ENCODE measurements at places on chromosomes 4 and X.
A peak's percentile ranks its signal among the peaks of the same experiment; 100 is the strongest.

DNA sequence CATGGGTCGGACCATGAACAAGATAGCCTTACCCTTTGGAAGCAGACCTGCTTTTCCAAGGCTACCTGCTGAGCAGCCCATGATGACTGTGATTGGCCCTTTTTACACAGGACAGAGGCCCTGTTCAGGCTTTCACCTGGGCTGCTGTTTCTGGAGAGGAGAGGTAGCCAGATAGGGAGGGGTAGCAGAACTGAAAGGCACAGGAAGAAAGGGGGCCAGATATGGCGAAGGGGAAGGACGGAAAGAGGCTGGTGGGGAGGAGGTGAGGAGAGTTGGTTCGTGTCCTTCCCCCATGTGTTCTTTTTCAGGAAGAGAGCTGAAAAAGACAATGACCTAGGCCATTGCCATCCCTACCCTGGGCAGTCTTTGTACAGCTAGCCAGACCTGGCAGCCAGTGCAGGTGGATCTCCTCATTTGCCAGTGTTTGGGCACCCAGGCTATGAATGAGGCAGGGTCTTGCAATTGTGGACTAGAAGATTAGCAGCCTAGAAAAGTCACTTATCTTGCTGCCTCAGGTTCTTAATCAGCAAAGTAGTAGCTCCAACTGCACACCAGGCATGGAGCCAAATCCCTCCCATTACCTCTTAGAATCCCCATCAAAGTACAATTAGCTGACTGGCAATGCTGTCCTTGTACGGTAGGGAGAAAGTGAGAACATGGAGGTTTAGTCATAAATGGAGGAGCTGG, 139.6 kb downstream of the AMMECR1 start:
- DNase-seq = no peak

GRCh38 chr4:153724606-153725005, 35.2 kb downstream of the RNF175 start:
- no peak for DNase-seq

DNA sequence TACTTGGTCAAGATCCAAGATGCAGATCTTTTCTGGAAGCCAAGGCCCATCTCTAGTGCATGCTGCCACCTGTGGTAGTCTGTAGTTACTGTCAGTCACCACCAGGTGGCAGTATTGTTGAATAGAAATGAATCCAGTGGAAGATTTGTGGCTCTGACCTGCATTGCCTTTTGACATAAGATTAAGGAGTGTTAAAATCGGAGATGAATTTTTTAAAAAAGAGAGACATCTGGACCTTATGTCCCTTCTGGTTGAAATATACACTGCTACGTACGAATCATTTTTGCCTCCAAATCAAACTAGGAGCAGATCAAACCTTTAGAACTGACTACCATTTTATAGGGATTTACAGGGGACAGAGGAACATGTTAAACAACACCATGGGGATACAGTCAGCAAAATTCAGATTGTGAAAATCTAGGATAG, 46.9 kb upstream of the RHOH start:
- peak; percentile 73 for DNase-seq

- DNase-seq = no peak
Observed at GRCh38 chr4:170697845-170698244, 608.1 kb upstream of the AADAT start.

- no peak for DNase-seq
Observed at GRCh38 chr4:89823416-89823815, 13.5 kb downstream of the SNCA start.

- no peak for DNase-seq
Observed at GRCh38 chrX:73068467-73069364, 10.6 kb downstream of the PABPC1L2A start.

GRCh38 chr4:5040856-5041620, 10.2 kb upstream of the STK32B start:
- DNase-seq = no peak

GRCh38 chr4:1792832-1793495, at the start of gene FGFR3:
TSS of gene FGFR3 (plus strand) at chr4:1793293. CDS start at chr4:1793935, 642 bp downstream.
- peak; percentile 66 for DNase-seq

DNA sequence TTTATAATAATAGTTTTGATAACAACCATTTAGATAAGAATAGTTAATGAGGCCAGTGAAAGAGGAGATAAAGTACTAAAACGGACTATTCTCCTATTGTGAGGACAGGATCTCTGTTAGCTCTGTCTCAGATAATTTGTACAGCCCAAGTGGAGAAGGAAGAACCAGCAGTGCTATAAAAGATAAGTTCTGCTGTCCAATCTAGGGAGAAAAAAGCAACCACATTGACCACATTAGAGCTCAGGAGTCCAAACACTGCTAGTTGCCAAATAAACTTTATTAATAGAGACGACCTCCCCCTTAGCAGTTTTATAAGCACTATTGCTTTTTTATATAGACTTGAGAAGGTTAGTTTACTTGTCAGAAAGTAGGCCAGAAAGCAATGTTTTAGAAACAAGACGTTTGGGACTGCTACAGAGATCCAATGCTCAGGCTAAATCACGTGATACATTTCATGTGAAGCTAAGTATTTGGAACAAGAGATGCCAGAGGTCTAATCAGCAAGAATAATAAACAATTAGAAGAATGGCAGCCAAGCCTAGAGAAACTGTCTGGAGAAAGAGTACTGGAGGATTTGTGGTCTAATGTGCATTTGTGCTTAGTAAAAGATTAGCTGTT, 15.9 kb downstream of the IL15 start:
- DNase-seq = no peak

DNA sequence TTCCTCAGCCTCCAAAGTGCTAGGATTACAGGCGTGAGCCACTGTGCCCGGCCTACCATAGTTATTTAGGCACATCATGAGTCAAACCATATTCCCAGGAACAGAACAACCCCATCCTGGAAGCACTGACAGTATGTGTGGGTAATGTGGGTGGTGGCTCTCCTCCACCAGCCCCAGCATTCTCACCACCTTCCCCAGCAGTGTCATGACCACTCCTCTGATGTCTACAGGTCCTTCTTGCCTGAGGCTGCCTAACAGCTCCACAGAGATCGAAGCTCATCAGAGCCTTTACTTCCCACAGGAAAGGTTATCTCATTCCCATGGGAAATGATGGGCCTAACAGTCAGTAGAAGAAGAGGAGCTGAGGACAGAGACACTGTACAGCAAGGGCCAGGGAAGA, 129.5 kb upstream of the GPC4 start:
- DNase-seq = no peak

GRCh38 chrX:108165383-108166111, 74.0 kb downstream of the ATG4A start:
- DNase-seq = peak; percentile 10

- no peak for DNase-seq
Observed at GRCh38 chr4:140856621-140857062, 100.5 kb upstream of the TBC1D9 start.

DNA sequence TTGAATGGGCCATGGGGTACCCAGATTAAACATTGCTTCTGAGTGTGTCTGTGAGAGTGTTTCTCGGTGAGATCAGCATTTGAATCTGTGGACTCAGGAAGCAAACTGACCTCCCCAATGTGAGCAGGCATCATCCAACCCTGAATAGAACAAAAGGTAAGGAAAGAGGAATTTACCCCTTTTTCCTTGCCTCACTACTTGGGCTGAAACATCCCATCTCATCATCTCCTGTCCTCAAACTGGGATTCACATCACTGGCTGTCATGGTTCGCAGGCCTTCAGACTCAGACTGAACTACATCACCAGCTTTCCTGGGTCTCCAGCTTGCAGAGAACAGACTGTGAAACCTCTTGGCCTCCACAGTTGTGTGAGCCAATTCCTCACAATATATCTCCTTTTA, 47.1 kb downstream of the TEC start:
- DNase-seq = no peak

DNA sequence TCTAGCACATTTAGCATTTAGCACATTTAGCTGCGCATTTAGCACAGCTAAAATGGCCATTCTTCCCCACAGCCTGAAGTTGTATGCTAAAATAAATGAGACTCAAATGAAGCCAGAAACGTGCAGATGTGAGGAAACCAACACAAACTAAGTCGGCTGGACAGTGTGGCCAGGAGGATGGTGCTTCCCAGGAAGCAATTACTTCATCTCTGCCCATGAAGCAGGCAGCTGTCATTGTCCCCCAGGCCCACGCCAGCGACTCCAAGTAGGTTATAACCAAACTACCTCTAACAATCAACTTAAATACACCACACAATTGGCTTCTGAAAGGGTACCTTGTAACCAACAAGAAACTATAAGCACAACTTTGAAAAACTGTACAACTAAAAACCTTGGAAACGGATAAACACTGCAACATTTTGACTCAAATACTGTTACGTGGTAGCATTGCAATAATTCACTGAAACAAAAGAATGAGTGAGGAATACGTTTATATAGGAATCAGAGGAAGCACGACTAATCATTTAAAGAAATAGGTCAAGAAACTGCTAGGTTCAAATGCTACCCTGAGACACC, 39.2 kb downstream of the AFAP1 start:
- no peak for DNase-seq

GRCh38 chr4:145847764-145848163, 90.9 kb downstream of the ZNF827 start:
- DNase-seq = no peak

DNA sequence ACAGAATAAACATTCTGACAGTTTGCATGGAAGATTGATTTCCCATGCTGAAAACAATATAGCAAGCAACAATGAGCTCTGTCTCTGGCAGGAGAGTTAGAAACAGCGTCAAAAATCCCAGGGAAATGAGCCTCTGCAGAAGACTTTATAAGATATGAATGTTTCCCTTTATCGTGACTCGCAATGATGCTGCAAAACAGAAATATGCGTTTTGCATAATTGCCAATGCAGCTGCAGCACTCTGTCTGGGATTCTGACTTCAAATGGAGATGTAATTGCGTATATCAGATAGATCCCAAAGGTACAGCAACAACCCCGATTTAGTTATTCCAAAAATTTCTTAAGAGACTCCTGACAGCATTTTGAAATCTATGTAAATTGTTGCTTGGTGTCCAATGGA, 702.4 kb upstream of the EPHA5 start:
- DNase-seq = no peak

DNA sequence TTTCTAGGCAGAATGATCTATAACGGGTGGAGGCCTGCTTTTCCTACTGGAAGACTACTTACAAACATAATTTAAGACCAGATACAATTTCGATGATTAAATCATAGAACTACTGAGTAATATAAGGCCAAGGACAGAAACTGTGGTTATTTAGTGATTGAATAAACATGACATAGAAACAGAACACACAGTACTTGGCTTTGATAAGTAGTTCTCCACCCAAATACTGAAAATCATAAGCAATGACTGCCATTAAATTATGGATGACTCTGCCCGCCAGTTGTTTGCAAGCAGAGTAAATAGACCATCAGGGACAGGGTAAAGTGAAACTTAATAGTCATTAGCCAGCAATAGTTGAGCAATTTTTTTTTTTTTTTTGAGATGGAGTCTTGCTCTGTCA, 17.2 kb upstream of the SMIM14 start:
- DNase-seq = no peak

- peak; percentile 12 for DNase-seq
Observed at GRCh38 chrX:47093248-47093647, 15.0 kb downstream of the RGN start.

- no peak for DNase-seq
Observed at GRCh38 chr4:17712166-17712565, 69.3 kb downstream of the FAM184B start.

DNA sequence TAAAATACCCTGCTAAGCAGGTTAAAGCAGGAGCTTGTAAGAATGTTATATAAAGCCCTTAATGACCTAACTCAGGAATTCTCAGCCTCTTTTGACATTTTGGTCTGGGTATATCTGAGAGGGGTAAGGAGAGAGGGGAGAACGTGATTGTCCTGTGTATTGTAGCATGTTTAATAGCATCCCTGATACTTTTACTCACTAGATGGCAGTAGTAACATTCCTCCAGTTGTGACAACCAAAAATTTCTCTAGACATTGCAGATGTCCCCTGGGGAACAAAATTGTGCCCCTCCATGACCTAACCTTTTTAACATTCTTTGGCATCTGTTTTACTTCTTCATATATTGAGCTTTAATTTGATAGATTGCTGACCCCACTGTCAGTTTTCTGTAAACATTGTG, 17.9 kb downstream of the SMARCA5 start:
- DNase-seq = no peak

- peak; percentile 59 for DNase-seq
Observed at GRCh38 chrX:39149761-39150160, 348.5 kb downstream of the MID1IP1 start.

- DNase-seq = no peak
Observed at GRCh38 chr4:76856243-76857073, 41.5 kb downstream of the SOWAHB start.

DNA sequence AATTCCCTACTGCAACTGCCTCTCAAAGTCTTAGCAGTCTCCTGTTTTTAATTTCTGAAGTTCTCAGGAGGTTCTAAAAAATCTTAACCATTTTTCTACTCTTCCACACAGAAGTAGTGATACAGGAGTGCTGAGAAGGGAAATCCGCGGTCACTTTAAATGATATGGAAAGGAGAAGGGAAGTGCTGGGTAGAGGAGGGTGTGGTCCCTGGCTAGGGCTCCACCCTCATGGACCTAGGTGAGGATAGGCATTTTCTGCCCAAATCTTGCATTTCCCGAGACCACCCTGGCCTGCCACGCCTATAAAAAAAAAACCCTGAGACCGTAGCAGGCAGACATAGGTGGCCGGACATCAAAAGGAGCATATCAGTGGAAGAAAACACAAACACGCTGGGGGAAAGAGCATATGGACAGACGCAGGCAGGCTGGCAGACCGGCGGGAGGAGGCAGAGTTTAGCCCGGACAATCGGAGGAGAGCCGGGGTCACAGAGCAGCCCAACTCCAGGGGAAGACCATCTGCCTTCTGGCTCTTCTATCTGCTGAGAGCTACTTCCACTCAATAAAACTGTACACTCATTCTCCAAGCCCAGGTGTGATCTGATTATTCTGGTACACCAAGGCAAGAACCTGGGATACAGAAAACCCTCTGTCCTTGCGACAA, 85.7 kb downstream of the POU3F4 start:
- DNase-seq = no peak
